IPS DF 19.7 (cell line): ENCODE measurements at places on chromosomes 2 and 18.
A peak's percentile ranks its signal among the peaks of the same experiment; 100 is the strongest.

GRCh38 chr18:34657860-34658500 lies 52.1 kb upstream of the DTNA start:
- no peak for DNase-seq

GRCh38 chr2:144524118-144525009 lies 4.4 kb upstream of the ZEB2 start:
- no peak for DNase-seq

- DNase-seq, result no peak
Measured at GRCh38 chr2:69683170-69683971, 39.8 kb upstream of the AAK1 start.

- DNase-seq, result no peak
Measured at GRCh38 chr2:202375033-202375608, 1.0 kb upstream of the BMPR2 start.

GRCh38 chr18:42114310-42114943 lies 159.4 kb downstream of the PIK3C3 start:
- peak; percentile 12 for DNase-seq
